ENCODE measurements at places on chromosomes 5 and 9. TPM values are rescaled to one million over a fixed set of nuclear protein-coding genes. Genes with fewer than 3 reads are reported as not detected.

Gene PPP2R2B
- total RNA-seq, result not detected

Gene CDC23
- 29.4 TPM for total RNA-seq

Gene PDE8B
- total RNA-seq, result under 0.01 TPM

Gene HK3
- not detected for total RNA-seq

Gene CANX
- total RNA-seq, result 552 TPM

Gene LEAP2
- under 0.01 TPM for total RNA-seq

Gene NUTM2F
- not detected for total RNA-seq

Gene SLC46A2
- total RNA-seq, result not detected

Gene MCIDAS
- total RNA-seq, result not detected

Gene STPG3
- total RNA-seq, result not detected

Gene SLC36A2
- total RNA-seq, result not detected

Gene NTNG2
- 0.54 TPM for total RNA-seq

Gene SPATA31E1
- not detected for total RNA-seq

Gene PROB1
- under 0.01 TPM for total RNA-seq

Gene ZFP37
- total RNA-seq, result 4.4 TPM

Gene ADAMTSL2
- not detected for total RNA-seq

Gene HACD4
- 2.8 TPM for total RNA-seq

Gene ADAMTS6
- 173 TPM for total RNA-seq

Gene C1QTNF3
- 0.28 TPM for total RNA-seq

Gene CCDC69
- 0.56 TPM for total RNA-seq

Gene KCNIP1
- total RNA-seq, result not detected

Gene PCDHB7
- 0.28 TPM for total RNA-seq

Gene ADGRV1
- under 0.01 TPM for total RNA-seq

Gene TAS2R1
- not detected for total RNA-seq

Gene PHF24
- total RNA-seq, result not detected

Gene IL13
- not detected for total RNA-seq

Gene SPATA31A7
- total RNA-seq, result not detected

Gene SPOCK1
- 5.0 TPM for total RNA-seq

Gene PSIP1
- total RNA-seq, result 27.2 TPM

Gene RLN1
- total RNA-seq, result not detected

Gene ANKRD34B
- not detected for total RNA-seq

Gene PCDHGB5
- total RNA-seq, result 17.5 TPM

Gene SPINK6
- total RNA-seq, result not detected

Gene SLC4A9
- total RNA-seq, result not detected

Gene SV2C
- not detected for total RNA-seq

Gene TNPO1
- total RNA-seq, result 400 TPM

Gene RNF208
- total RNA-seq, result not detected

Gene OTULINL
- total RNA-seq, result 0.18 TPM

Gene TMEM141
- total RNA-seq, result 39.1 TPM

Gene SERINC5
- total RNA-seq, result 7.2 TPM

Gene ZBED3
- 0.28 TPM for total RNA-seq

Gene LRRC8A
- 42.8 TPM for total RNA-seq

Gene ZNF474
- total RNA-seq, result 0.56 TPM

Gene TRIM7
- 0.83 TPM for total RNA-seq

Data from IMR-90 (cell line).